ENCODE measurements at places on chromosomes 1 and 21.
A peak's percentile ranks its signal among the peaks of the same experiment; 100 is the strongest.

GRCh38 chr21:32330784-32331311 is 32.2 kb downstream of the MRAP start:
- DNase-seq, result no peak

GRCh38 chr1:55214934-55215193 is 300 bp downstream of the USP24 start:
- DNase-seq, result no peak

DNA sequence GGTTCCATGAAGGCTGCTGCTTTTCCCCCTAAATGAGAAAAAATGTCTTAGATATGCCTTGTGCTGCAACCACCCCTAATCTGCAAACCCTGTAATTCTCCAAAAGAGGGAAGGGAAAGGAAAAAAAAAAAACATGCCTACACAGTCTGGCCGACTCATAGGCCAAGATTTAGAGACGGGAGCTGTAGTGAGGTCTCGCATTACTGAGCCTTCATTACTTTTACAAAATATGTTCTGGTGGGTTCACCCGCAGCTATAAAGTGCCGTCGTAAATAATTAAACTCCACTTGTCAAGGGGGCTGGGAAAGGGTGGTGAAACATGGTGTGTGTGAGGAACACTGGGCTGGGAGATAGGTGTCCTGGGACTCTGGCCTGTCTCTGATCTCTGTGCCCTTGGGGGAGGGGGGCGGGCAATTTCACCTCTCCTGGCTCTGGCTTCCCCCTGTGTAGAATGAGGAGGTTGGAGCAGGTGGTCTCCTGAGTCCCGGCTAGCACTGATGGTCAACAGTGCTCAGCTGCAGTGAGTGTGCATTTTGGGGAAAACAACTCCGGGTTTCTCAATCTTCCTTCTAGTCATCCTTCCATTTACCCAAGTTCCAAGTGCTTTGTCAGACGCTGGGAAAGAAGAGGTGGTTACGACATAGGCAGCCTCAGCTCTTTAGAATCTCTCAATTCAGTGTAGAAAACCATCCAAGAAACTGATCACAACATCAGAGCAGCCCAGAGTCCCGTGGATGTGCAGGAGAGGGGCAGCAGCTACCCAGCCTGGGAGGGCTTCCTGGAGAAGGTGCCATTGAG is 82.3 kb downstream of the ACTL8 start:
- no peak for DNase-seq

- DNase-seq, result peak; percentile 6
Observed at GRCh38 chr1:241639623-241640148, 483 bp downstream of the CHML start.

GRCh38 chr1:66294707-66295370 is 239.1 kb upstream of the SGIP1 start:
- DNase-seq, result no peak

DNA sequence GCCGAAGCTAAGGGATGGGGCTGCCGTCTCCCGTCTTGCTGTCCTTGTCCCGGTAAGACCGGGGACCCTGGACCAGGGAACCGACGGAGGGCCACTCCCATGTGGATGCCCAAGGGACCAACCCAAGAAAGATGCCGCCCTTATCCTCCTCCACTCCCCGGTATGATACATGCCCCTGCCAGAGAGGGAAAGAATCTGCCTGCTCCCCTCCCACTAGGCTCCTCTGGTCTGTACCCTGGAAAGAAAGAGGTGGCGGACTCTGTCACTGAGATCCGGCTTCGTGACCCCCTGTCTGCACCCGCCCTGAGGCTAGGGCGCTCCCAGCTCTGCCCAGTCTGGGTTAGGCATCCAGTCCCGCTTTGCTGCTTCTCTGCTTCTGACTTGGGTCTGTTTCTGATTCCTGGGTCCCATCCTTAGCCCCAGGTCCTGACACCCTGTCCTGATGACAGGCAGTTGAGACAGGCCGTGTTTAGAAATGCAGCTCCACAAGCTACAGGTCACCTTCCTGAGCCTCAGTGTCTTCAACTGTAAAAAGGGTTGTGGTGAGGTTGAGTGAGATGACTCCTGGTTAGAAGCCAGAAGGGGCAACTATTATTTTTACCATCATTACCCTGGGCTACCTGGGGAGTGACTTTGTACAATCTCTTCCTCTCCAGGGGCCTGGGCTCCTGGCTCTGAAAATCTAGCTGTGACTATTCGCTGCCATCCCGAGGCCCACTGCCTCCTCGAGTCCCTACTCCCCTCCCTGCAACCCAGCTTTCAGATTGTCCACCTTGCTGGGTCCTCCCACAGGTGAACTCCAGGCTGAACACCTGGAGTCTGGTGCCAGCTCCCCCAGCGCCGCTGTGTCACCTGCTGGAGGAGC is 3.7 kb downstream of the MATN1 start:
- no peak for DNase-seq

GRCh38 chr1:119330466-119331189 is 38.0 kb upstream of the HAO2 start:
- no peak for DNase-seq

DNA sequence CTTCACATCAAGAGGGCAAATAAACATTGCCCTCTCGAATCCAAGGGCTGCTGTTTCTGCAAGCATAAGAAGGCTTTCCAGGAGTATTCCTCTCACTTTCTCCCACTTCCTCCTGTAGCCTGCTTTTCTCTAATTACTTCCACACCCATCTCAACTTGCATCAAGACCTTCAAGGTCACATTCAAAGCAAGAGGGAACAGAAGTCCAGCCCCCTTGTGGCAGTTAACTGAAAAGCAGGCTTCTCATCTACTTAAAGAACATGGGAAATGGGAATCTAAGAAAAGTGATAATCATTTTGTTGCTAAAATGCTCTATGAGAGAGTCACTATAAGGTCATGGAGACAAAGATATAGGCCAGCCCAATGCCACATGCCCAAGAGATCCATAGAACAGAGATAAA is 874.4 kb downstream of the KCNT2 start:
- no peak for DNase-seq

DNA sequence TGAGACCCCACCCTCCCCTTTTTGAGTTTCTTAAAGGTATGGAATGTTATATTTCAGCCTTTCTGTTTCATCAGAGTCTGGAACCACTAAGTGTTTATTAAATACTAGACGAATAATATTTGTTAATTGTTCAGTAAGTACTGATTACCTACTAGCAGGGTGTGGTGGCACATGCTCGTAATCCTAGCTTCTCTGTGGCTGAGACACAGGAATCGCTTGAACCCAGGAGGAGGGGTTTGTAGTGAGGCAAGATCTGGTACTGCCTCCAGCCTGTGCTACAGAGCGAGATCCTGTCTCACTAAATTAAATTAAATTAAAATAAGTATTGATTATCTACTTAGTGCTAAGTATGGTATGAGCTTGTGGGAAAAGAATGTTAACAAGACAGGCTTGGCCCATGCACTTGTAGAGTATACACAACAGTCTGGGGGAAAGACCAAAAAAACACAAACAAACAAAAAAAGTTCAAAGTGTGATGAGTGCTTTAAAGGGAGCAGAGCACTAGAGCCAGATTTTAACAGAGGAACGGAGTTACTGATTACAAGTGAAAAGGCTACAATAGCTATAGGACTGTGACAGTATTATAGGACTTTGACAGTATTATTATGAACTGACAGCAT is 2.4 kb downstream of the CEPT1 start:
- DNase-seq, result no peak

GRCh38 chr1:228364068-228364705 is 42.4 kb downstream of the TRIM11 start:
- DNase-seq, result no peak

GRCh38 chr1:209585197-209585596 is 1.7 kb downstream of the CAMK1G start:
- DNase-seq, result no peak

GRCh38 chr1:179151908-179152682 is 70.2 kb downstream of the TOR3A start:
- no peak for DNase-seq

- no peak for DNase-seq
Observed at GRCh38 chr1:8858888-8859706, 19.4 kb downstream of the ENO1 start.

DNA sequence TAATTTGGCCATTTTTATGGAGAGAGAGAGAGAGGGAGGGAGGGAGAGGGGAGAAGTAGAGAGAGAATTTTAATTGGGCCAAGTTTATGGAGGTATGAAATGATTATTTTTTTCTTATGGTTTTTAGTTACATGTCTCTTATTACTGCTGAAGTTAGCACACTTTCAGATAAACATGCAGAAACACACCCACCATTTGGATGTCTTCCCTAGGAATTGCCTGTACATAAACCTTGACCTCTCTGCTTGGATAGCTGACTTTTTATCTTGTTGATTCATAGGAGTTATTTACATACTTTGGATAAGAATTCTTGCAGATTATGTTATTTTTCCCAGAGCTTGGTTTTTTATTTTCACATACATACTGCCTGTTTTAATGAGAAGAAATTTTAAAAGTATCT is 310.2 kb upstream of the ADAMTS5 start:
- no peak for DNase-seq

DNA sequence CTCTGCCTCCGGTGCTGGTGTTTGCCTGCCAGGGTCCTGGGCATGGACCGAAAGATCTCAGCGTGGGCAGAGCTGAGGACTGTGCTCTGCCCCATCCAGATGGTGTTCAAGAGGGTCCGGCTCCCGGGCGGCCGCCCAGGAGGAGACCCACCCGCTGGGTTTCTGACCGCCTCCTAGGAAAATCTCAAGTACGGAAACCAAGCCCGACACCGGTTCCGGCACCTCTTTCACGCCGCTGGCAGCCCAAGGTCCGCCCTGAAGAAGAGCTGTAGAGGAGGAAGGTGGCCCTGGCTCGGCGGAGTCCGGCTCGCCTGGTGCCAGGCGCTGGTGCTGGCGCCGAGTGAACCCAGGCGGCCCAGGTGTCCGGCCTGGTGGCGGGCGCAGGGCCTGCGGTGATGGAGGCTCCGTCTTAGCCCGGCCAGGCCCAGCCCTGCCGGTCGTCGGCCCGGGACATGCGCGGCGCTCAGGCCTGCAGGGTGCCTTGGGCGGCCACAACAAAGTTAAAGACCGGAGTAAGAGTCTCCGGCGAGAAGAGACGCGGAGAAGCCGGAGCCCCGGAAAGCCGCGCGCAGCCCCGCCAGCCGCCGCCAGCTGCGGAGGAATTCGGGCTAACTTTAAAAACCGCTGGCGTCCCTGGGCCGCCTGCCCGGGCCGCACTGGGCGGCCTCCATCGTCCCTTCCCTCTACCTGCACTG is 1.5 kb downstream of the GRIK3 start:
- DNase-seq, result no peak

GRCh38 chr1:225422031-225422605 is 5.7 kb downstream of the LBR start:
- DNase-seq, result no peak

DNA sequence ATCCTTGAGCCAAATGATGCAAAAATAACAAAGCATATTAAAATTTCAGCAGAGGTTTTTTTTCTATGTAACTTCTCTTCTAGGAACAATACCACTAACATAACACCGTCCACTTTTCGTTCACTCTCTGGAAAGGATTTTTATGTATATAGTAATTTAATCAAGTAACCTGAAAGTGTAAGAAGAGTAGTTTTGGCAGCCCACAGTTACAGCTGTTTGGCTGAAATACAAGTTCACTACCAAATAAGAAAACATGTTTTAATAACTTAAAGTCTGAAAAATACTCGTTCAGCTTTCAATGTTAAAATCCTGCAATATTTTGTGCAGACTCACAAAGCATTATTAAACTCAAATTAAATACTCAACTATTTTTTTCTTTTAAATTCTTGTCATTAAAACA is 896.8 kb upstream of the ADGRL4 start:
- no peak for DNase-seq

- no peak for DNase-seq
Observed at GRCh38 chr1:226846786-226847185, 23.6 kb upstream of the PSEN2 start.

- DNase-seq, result no peak
Observed at GRCh38 chr1:160222546-160222945, 17.4 kb downstream of the PEA15 start.

GRCh38 chr21:41438425-41439113 is 12.5 kb downstream of the MX1 start:
- no peak for DNase-seq

DNA sequence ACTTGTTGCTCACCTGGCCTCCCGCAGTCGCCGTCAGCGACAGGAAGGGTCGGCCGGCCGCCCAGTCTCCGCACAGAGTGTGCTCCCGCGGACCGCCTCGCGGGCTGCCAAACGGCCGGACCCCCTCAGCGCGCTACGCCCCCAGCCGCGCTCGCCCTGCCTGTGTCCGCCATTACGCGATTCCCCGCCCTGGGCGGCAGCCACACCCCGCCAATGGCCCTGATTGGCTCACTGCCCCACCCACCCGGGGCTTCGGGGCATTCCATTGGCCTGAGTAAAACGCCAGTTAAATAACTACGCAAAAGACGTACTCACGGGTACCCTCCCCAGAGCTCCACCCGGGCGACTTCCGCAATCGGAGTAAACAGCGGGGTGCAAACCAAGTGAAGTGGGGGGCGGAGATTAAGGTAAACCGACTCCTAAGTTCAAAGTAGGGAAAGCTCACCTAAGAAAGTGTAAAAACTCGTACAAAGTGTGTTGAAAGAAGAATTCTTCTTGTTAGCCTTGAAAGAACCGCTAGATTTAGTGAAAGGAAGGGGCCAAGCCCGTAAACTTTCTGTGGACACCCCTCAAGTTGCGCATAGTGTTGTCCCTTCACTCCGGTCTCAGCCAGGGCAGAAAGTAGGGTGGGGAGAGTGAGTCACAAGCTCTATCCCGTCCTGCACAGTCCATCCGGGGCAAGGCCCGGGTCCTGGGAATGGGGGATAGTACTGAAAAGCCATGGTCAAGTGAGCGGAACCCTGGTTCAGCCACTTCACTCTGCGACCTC is at the start of gene WASF2:
Gene WASF2 (minus strand): TSS at position 195 of the 769 bp plus-strand sequence. CDS start 61,277 bp downstream, outside the sequence.
- peak; percentile 95 for DNase-seq

DNA sequence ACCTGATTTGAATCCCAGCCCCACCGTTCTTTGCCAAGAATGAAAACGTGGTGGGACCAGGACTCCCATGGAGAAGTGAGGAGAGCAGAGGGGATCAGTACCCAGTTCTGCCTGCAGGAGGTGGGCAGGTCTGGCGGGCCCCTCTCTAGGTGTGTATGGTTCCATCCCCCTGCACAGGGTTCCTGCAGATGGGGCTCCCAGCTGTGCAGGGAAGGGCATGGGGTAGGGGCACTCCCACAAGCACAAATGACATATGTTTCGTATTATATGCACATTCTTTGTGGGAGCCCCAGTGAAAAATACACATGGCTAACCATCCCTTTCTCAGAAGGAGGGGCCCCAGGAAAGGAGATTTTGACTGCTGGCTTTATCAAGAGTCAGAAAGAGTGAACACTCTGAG is 144.6 kb downstream of the PLPP3 start:
- DNase-seq, result no peak

DNA sequence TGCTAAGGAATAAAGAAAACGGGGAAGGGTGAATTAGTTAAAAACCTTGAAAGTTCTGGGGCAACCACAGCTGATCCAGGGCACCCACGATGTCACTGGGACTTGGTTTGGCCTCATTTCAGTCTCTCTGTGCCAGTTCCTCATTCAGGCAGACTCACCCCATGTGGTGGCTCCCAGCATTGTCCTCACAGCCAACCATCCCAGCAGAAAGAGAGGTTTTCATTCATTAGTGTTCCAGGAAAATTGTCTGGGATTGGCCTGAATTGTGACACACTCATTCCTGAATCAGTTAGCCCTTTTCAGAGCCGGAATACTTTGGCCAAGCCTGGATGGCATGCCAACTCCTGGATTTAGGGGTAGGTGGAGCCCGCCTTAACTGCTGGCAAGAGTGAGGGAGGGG is 367.7 kb downstream of the PRDM2 start:
- no peak for DNase-seq
